ENCODE measurements at places on chromosomes 4 and X.

DNA sequence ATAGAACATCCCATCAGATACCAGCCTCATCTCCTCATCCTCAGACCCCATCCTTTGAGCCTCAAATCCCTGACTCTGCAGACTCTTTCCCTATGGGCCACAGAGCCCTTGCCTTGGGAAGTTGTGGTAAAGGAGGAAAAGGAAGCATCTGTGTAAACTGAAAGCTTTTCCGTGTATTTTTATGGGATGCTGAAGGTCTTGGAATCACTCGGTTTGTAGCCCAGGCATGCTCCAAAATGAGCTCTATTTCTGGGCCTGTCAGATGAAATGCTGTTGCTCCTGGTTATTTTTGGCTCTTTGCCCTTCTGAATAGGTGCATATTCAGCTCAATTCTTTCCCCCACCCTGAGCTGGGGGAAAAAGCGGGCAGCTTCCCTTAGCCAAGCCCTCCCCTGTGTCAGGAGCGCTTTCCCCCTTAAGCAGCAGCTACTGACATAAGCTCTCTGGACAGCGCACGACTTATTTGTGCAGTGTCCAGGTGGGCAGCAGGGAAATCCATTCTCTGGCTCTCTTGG is 5.0 kb upstream of the SEL1L3 start:
- no peak for DNase-seq

GRCh38 chrX:133646719-133647116 is 231.4 kb upstream of the GPC4 start:
- DNase-seq, result no peak

- DNase-seq, result no peak
These were observed 473.6 kb downstream of the BCOR start for GRCh38 chrX:39624166-39624565.

- peak; percentile 30 for DNase-seq
These were observed 68.8 kb upstream of the GRIA2 start for GRCh38 chr4:157151711-157152110.

GRCh38 chr4:4338210-4339001 is 48.4 kb downstream of the ZBTB49 start:
- no peak for DNase-seq

GRCh38 chr4:116705466-116705865 is 379.9 kb downstream of the TRAM1L1 start:
- DNase-seq, result no peak

DNA sequence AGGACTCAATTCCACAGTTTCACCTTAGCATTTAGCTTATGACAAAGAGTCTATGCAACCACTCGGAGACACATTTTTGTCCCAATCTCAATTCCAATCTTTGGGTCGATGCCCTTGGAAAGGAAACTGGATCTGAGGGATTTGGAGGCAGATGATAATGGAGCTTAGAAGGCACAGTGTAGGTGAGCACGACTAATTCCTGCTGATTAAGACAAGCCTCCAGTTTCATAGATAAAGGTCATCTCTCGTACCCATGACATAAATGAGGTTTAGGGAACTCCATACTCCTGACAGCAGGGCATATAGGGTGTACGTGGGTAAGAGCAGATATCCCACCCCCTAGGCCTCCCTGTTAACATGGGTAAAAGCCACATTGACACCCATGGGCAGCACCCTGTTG is 24.4 kb upstream of the ZNF718 start:
- no peak for DNase-seq

GRCh38 chrX:112380541-112381278 is 298.1 kb upstream of the TRPC5 start:
- DNase-seq, result no peak

- DNase-seq, result peak; percentile 86
These were observed 930.7 kb downstream of the CCSER1 start for GRCh38 chr4:91057871-91058270.

GRCh38 chr4:185304944-185305690 is 90.6 kb downstream of the LRP2BP start:
- DNase-seq, result peak; percentile 13

GRCh38 chr4:70925418-70925817 is 23.2 kb downstream of the MOB1B start:
- no peak for DNase-seq

DNA sequence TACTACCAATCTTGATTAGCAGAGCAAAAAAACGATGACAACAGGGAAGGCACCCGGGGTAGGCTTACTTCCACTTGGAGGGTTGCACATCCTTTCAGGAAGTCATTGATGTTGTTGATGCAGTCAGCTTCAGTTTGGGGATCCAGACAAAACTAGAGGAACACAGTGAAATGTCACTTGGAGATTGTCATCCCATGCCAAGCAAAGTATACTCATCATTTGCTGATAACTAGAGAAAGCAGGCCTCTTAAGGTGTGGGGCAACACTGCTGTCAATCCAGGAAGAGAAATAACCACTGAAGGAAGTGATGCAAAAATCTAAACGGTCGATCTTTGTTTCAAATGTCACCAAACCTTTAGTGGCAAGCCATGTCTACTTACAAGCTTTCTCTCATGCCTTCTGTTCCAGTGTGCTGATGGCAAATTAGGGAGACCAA is 1.4 kb downstream of the ARHGEF6 start:
- no peak for DNase-seq

DNA sequence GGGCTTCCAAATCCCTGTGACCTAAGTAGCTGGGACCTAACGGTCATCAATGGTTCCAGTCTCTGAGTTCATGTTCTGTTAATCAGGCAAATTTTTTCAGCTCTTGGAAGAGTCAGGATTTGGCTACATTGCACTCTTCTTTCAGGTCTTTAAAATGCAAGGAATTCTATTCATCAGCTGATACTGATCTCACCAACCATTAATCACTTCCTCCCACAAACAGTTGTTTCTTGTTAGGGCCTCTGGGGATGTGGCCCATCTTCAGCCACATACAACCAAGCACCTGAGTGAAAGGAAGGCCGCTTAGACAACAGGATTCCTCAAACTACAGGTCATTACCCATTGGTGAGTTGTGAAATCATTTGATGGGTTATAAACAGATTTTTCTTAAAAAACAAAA is 71.7 kb downstream of the FANCB start:
- peak; percentile 64 for DNase-seq

GRCh38 chr4:184795214-184795844 is 30.4 kb downstream of the ACSL1 start:
- DNase-seq, result no peak

GRCh38 chr4:184420881-184421416 is 53.4 kb downstream of the IRF2 start:
- DNase-seq, result no peak

GRCh38 chrX:131046596-131046995 is 11.6 kb upstream of the ARHGAP36 start:
- no peak for DNase-seq

GRCh38 chr4:3221184-3221494 is 27.8 kb upstream of the MSANTD1 start:
- DNase-seq, result no peak

GRCh38 chrX:130114141-130114588 is 3.9 kb upstream of the ELF4 start:
- peak; percentile 87 for DNase-seq

GRCh38 chr4:150332086-150332485 is 249.9 kb upstream of the MAB21L2 start:
- peak; percentile 9 for DNase-seq

- no peak for DNase-seq
These were observed 239.1 kb downstream of the NDST4 start for GRCh38 chr4:114874321-114874720.

- no peak for DNase-seq
These were observed 584.8 kb downstream of the PPARGC1A start for GRCh38 chr4:23305026-23305425.

- no peak for DNase-seq
These were observed 277.7 kb downstream of the NR3C2 start for GRCh38 chr4:148164557-148164956.

DNA sequence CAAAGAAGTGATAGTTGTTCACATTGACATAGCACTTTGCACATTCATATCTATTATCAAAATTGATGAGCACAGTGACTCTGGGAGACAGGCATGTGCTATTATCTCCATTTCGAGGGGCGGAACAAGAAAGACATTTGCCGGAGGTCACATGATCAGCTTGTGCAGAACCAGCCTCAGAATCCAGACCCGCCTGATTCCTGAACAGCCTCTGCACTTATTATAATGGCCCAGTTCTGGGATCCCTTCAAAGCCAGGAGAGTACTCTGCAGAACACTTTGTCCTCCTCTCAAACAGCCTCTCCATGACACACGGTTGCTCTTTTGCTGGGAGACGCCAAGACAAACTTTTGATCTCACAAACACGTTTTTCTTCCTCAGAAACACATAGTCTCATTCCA is 48.4 kb downstream of the RWDD4 start:
- no peak for DNase-seq

GRCh38 chr4:185213877-185214276 is 4.5 kb downstream of the SNX25 start:
- no peak for DNase-seq

GRCh38 chr4:150318971-150319370 is 240.7 kb downstream of the DCLK2 start:
- DNase-seq, result no peak

- DNase-seq, result no peak
These were observed 19.8 kb downstream of the SNX25 start for GRCh38 chr4:185229021-185229818.

DNA sequence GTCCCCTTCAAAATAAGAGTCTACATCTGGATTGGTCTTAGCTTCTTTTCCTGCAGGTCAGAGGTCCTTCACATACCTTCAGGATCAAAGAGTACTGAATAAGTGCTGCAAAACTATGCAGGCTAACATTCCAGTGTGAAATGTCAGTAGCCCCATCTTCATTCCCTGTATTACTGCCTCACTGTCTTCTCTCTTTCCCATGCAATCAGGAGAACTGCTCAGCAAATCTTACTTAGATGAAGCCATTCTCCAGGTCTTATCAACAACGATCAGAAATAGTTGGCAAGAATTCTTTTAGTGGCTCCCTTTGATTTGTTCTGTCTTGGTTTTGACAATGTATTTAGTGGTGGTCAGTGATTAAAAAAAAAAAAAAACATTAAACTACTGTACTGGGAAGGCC is 26.0 kb upstream of the IQCM start:
- no peak for DNase-seq

GRCh38 chr4:24521544-24521943 is 62.8 kb downstream of the DHX15 start:
- DNase-seq, result peak; percentile 79

- no peak for DNase-seq
These were observed 305.3 kb downstream of the FRMPD4 start for GRCh38 chrX:12443534-12444098.

GRCh38 chrX:49001521-49002090 is 458 bp downstream of the GRIPAP1 start:
- peak; percentile 49 for DNase-seq

DNA sequence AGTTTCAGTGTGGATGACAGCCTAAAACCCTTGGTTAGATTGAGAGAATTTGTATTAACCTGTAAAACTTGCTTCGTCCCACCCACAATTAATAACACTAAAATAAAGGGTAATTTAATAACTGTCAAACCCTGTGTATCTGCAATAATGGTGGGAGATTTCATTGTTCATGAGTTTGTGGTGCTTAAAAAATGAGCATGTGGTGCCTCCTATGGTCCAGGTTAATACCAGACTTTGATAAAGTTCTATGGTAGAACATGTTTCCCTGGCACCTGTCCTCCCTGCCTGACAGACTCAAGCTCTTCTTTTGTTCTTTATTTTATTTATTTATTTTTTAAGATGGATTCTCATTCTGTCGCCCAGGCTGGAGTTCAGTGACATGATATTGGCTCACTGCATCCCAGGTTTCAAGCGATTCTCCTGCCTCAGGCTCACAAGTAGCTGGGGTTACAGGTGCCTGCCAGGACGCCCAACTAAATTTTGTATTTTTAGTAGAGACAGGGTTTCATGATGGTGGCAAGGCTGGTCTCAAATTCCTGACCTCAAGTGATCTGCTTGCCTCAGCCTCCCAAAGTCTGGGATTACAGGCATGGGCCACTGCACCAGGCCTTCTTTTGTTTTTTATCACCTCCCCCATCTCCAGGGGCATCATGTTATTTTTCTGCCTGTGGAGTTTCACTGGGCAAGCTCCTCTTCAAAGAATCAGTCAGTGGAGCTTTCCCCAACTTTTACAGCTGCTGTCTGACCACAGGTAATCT is 289.2 kb downstream of the NR3C2 start:
- DNase-seq, result no peak

DNA sequence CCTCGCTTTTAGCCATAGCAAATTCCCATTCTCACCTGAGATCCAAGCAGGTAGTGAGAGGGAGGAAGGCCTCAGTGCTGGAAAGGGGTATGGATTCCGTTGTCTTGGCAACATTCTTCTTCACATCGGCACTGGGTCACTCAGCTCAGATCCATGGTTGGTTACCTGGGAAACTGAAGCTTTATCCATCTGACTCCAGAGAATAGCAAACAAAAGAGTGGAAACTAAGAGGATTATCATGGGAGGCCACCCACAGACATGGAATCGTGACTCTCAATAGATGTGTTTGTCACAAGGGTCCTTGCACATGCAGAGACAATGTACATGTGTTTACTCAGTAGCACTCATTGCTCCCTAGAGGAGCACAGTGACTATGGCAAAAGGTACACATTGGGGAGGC is 81.0 kb downstream of the MAGED4 start:
- no peak for DNase-seq

GRCh38 chr4:140125374-140125773 is 28.6 kb downstream of the MAML3 start:
- DNase-seq, result peak; percentile 18

GRCh38 chrX:47143894-47144625 is 442 bp downstream of the NDUFB11 start:
- DNase-seq, result peak; percentile 41

DNA sequence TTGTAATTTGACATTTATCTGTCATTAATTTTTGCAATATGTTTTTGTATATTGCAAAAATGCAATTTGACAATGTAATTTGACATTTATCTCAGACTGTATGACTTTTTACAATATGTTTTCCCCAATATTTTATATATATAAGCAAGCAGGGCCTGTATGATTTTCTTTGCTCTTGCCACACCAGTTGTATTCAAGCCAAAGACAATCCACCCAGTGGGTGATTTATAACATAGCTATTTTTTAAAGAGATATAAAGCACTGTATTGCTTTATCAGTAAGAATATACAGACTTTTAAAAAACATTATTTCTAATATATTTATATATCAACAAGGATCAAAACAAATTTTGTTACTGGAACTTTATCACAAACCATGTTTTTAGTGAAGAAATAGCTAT is 47.3 kb downstream of the SLIT2 start:
- DNase-seq, result no peak

- DNase-seq, result no peak
These were observed 915.1 kb downstream of the ADGRL3 start for GRCh38 chr4:62115216-62115615.

- DNase-seq, result no peak
These were observed 600.3 kb downstream of the SPRY1 start for GRCh38 chr4:123996718-123997510.

DNA sequence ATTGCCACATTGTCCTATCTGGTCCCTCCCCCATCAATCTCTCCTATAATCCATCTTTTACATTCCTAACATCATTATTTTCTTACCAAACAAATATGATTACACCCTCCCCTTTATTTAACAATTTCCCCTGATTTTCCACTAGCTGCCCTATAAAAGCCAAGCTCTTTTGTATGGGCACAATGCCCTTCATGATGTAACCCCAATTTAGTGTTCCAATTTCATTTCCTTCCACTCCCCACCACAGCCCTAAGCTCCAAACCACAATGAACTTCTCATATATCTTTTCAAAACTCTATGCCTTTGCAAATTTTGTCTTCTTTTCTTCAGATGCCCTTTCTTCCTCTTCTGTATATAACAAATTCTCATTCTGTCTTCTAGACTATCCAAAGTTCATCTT is 39.5 kb upstream of the PTPN13 start:
- no peak for DNase-seq

- no peak for DNase-seq
These were observed 345.3 kb downstream of the MAPK10 start for GRCh38 chr4:86014599-86014998.
